Posterior cingulate gyrus (tissue), 11 donors: ENCODE measurements at places on chromosomes 3 and 15.

DNA sequence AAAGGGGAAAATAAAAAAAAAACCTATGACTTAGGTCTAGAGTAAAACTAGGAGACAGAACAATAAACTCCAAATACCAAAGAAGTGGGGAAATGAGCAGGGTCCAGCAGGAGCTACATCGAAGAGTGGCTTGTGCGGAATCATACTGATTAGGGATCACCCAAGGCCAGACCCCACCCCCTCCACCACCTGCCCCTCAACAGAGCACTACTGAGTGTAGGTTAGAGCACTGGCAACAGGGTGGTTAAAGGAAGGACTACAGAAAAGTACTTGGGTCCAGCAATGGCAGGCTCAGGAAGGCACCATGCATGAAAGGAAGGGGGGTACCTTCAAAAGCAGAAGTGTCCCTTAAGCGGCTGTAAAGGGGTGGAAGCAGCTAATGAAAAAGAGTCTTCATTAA, 96.2 kb downstream of the UBE3A start:
- no peak for DNase-seq

DNA sequence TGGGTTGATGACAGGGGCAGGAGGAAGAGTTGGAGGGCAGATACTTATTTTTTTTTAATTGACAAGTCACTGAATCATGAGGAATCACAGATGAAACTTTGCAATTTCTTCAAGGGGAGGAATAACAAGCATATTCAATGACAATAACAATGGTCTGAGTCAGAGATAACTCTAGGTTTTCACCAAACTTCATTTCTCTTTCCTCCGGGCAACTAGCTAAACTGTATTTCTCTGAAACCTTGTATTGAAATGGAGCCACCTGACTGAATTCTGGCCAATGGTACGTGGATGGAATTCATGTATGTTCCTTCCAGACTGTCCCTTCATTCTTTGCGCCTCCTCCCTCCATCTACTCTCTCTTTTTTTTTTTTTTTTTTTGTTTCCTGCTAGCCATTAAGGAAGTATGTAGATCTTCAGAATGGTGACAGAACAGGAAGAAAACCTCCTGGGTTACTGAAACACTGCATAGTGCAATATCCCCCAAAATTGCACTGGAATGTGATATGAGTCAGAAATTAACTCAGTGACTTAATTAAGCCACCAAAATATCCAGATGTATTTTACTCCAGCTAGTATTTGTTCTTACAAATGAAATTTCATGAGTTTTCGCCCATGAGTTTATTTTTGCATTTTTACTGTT, 495.4 kb downstream of the OTOL1 start:
- DNase-seq: no peak

GRCh38 chr3:150148227-150148626, 177.5 kb upstream of the PFN2 start:
- DNase-seq: no peak

DNA sequence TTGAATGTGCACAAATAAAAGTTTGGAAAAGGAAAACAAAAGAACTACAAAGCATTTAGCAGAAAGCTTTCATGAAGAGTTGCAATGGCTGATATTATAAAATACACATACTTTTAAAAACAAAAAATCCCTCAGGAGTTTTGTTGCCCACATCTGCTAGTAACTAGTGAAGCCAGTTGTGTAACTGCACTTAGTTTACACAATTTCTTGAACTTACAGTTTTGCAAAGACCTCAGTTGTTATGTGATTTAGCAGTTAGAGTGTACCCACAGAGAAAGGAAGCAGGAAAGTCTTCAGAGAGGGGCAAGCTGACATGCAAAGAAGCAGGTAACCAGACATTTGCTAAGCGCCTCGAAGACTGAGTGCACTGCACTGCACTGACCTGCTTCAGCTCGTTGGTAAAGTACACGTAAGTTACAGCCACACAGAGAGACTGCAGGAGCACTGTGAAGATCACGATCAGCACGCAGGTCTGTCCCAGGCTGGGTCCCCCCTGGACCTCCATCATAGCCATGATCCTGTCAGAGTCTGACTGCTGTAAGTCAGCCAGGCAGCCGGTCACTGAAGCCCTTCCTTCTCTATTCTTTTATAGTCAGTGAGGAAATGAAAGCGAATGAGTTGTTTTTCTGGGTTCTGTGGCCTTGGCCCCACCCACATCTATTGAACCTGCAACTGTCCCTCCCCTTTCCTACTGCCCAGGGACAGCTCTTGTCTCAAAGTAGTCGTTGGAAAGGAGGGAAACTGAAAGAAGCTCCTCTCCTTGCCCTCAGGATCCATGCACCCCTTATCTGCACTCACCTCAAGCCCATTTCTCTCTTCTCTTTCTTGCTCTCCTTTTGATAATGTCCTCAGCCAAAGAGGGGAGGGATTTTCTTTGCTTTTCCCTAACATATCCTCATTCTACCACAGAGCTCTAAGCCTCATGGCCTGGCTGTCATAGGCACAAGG, at the start of gene TNFSF10:
TNFSF10 (minus strand) TSS at position 560 of the 948 bp plus-strand sequence; CDS start at position 514, 46 bp downstream.
- no peak for DNase-seq

DNA sequence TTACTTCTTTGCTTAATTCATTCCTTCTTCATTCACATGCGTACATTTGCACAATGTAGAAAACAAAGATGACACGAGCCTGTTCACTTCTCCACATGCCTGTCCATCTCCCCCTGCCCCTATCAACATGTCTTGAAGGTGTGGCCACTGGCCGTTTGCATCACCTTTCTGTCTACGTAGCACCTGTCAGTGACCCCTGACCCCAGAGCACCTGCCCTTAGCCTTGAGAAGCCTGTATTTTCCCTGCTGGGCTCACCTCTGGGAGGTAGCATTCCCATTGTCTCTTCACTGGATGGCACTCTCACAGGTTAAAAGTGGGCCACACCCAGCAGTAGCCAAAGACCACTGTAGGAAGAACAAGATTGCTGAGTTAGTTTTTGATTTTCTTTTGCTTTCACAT, 234.1 kb downstream of the THSD4 start:
- no peak for DNase-seq

GRCh38 chr3:147937891-147938290, 528.7 kb downstream of the ZIC1 start:
- no peak for DNase-seq

- DNase-seq: no peak
Measured at GRCh38 chr15:81400640-81401236, 26.7 kb upstream of the TMC3 start.

- DNase-seq: no peak
Measured at GRCh38 chr3:156689608-156690007, 15.2 kb downstream of the TIPARP start.

- no peak for DNase-seq
Measured at GRCh38 chr3:185188816-185189215, 36.0 kb upstream of the C3orf70 start.

GRCh38 chr3:108090049-108090700, 656 bp downstream of the CD47 start:
- peak; percentile 82 for DNase-seq

DNA sequence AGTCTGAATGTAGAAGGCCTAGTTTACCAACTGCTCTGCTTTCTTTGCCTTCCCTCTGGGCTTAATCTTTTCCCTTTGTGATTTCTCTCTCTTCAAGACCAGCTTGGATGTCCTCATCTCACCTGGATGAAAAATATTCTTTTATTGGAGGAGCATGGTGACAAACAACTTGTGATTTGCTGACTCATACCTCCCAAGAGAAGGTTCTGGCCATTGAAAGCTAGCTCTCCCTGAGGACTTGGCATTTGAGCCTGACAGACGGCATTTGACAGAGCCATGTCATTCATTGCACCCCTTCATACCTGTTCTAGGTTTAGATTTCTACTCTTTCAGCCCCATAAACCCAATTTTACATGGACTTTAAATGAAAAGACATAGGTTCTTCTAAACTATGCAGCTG, 33.3 kb downstream of the ATG7 start:
- DNase-seq: no peak

GRCh38 chr3:13574798-13575451, 26.0 kb downstream of the FBLN2 start:
- DNase-seq: no peak

DNA sequence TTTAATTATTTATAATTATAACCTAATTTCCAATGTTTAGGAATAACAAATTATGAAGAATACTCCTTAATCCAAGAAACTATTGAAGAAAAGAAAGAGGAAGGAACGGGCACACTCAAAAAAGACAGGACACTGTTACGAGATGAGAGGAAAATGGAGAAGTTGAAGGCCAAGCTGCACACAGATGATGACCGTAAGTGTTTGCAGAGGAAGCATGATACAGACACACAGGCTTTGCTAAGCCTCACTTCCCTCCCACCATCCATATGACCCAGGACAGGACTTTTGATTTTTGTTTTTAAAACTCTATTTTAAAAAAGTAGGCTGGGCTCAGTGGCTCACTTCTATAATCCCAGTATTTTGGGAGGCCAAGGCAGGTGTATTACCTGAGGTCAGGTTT, 389.4 kb upstream of the TPM1 start:
- DNase-seq: no peak

DNA sequence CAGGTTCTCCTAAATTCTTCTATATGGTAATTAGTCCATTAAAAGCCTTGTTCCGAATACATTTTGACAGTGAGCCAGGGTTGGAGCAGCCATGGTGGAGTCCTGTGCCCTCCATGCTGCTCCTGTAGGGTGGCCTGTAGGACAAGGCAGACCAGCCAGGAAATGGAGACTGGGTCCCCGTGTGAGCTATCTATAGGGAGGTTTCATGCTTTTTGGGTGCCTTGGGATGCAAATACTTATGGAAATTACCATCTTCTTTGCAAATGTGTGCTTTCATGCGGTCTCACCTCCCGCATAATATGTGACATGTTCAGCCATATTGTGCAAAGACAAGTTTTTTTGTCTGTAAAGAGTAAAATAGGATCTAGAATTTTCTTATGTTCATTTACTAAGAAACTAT, 58.0 kb upstream of the FURIN start:
- no peak for DNase-seq

- peak; percentile 87 for DNase-seq
Measured at GRCh38 chr3:12841149-12841969, at the start of gene RPL32. Gene RPL32 (minus strand): TSS chr3:12841565. CDS start chr3:12840237, 1,328 bp downstream.

- DNase-seq: no peak
Measured at GRCh38 chr15:71207141-71207540, 91.9 kb downstream of the THSD4 start.

- DNase-seq: no peak
Measured at GRCh38 chr3:123270818-123271217, 69.1 kb downstream of the SEC22A start.

DNA sequence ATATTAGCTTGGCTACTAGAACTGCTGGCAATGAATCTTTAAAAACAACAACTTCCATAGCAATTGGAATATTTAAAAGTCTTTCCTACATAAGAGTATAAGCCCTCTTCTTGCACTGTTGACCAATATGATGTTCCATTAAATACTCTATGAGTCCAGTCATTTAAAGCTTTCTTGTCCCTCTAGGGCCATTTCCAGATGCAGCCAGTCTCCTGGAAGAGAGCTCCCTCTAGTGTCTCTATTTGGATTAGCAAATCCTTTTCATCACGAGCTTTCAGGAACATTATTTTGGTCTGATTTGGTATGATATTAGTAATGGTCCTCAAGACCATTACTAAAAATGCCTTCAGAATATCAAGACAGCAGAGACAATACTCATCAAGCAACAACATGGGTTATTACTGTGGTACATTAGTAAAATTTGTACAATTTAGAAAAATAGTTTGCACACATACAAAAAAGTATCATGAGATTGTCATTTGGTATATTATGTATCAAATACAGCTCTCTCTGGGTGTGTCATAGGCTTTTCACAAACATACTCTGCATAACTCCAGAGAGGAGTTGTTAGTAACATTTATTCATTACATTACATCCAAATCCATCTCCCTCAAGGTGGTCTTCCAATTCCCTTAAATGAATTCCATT, 101.3 kb downstream of the DPH6 start:
- no peak for DNase-seq

- no peak for DNase-seq
Measured at GRCh38 chr3:46213201-46213600, 5.1 kb upstream of the CCR1 start.

DNA sequence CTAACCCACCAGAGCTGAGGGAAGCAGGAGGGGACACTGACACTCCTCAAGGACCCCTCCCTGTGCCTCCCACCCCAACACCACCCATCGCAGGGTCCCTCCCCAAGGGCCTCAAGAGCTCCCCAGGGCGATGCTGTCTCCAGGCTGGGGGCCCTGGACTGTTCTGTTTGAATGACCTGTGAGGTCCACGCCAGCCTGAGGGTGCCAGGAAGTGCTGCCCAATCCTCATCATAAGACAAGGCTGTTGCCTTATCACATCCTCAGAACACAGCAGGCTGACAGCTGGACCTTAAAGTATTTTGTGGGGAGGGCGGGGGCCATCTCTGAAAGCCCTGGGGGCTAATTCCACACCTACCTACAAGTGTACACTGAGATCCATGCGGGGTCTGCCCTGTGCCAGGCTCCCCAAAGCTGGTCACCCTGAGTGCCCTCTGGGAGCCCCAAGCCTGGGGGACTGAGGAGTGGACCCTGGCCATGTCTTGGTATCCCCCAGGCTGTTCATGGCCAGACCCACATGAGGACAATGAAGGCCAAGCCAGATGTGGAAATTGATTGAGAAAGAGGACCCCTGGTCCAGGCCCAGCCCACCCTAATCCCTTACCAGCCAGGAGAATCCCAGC, 23.8 kb upstream of the GOLGA6C start:
- DNase-seq: no peak

DNA sequence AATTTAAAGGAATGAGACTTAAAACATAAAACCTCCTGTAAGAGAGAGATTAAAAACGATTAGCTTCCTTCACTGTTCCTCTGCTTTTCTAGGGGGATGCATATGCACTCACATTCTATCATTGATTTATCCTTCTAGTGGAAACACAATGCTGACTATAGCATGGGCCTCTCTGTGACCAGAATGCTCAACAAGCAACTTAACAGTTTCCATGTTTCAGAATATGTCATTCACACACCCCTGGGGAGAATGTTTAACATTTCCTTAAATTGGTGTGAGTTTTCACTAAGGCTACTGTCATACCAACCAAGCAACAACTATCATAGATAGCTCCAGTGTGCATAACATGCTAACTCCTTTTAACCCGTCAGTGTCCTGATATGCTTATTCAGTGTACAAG, 337.9 kb upstream of the GRM7 start:
- no peak for DNase-seq
